ENCODE measurements at places on chromosomes 7 and 10.

DNA sequence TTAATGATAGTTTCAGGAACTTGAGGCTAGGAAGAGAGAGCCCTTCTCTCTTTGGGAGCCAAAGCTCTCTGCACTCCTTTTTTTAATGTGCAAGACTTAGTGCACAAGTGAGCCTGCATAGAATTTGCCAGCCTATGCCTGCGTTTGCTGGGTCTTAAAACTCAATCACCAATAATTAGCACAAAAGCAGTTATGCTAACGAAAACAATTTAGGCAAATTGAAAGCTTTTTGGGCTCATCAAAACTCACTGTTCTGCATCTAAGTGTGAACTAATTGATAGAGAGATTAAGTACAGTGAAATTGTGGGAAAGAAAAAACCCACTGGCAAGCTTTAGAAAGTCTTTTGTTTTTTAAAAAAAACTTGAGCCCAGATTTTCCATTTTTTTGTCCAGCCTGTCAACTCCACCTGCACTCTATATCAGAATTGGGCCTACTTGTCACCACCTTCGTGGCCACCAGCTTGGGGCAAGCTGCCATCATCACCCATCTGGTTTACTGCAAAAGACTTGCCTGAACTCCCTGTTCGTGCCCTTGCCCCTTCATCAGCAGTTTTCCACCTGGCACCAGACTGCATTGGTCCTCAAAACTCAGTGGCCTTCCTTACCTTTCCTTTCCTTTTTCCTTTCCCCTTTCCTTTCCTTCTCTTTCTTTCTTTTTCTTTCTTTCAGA, 37.8 kb downstream of the CRHR2 start:
- no peak for DNase-seq

- no peak for DNase-seq
Measured at GRCh38 chr10:61627266-61627665, 35.5 kb upstream of the CABCOCO1 start.

DNA sequence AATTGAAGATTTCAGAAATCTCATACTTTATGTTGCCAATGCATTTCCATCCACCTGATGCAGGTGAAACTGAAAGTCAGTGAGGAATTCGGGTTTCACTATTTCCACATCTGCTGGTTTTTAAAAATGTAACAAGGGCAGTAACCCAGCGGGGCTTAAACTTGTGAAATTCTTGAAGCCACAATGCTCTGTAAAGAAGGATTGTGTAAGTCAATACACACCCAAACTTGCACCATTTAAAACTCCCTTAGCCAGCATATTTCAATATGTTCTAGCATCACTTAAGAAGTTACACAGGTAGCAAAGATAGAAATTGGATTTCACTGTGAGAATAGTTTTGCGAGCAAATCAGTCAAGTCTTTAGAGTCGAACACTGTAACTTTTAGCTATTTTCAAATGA, 386.1 kb downstream of the PLXDC2 start:
- no peak for DNase-seq

GRCh38 chr10:27449571-27449970, 54.5 kb upstream of the RAB18 start:
- no peak for DNase-seq

DNA sequence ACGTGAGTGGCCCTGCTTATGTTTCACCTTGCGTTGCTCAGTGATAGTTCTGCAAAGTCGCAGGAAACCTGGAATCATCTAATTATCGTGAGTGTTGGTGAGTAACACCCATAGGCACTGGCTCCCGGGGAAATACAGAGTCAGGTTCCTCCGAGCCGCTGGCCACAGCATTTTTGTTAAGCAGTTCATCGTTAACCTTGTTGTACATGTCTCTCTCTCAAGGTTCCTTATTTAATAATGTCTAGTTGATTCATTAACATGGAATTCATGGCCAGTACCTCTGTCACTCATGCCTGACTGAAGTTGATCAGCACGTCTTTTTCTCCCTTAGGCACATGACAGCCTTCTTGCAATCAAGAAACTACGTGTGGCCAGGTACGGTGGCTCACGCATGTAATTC, 3.1 kb upstream of the ZFAND2A start:
- DNase-seq, result no peak

DNA sequence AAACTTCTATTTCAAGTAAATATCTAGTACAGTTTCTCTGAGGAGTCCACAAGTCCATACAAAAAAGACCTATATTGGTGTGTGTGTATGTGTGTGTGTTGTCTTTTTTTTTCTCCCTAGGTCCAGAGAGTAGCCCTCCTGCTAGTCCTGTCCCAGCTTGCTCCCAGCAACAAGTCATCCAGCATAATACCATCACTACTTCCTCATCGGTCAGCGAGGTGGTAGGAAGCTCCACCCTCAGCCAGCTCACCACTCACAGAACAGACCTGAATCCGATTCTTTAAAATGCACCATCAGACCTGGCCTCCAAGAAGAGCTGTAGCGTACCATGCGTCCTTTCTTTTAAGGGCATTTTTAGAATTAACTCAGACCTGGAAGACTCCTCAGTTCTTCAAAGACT, 139.1 kb downstream of the TRIL start:
- no peak for DNase-seq

- DNase-seq, result no peak
Measured at GRCh38 chr10:12448340-12448728, 99.0 kb downstream of the CAMK1D start.

DNA sequence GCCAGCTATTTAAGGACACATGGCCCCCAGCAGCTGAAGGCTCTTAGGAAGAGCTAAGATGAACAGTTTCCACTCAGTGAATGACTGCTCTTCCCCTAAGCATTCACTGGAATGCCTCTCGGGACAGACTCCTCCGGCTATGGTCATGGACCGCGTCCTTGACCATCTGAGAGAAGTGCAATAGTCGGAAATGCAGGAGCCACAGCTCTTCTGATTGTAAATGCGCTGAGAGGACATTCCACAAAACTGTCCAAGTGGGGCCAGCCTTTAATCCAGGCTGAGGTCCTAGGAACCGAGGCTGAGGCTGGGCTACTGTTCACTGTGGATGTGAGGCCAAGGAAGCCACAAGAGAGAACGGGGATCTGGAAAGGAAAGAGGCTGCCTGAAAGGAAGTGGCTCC, 162.0 kb upstream of the TMEM72 start:
- DNase-seq, result no peak

DNA sequence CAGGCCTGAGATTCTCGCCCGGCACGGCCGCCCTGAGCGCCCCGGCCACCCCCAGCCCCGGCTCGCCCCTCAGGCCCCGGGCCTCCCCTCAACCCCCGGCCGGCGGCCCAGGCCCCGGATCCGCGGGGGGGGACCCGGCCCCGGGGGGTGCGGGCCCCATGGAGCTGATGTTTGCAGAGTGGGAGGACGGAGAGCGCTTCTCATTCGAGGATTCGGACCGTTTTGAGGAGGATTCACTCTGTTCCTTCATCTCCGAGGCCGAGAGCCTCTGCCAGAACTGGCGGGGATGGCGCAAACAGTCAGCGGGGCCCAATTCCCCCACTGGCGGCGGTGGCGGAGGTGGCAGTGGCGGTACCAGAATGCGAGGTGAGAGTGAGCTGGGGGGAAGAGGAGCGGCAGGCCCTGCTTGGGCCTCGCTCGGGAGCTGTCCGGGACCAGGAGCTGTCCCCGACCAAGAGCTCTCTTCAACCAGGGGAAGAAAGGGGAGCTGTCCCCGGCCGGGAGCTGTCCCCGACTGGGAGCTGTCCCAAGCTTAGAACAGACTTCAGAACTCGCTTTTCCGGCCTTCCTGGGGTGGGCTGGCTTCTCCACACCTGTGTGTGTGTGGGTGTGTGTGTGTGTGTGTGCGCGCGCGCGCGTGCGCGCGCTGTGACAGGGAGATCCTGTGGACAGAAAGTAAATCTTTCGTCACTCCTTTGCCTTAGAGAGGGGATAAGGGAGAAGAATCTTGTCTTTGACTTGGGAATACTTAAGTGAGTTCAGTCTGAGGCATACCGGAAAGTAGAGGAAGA, 510 bp downstream of the ZSWIM8 start:
- DNase-seq, result peak; percentile 33

GRCh38 chr10:12699781-12700556, 301.5 kb downstream of the CCDC3 start:
- DNase-seq, result no peak

- no peak for DNase-seq
Measured at GRCh38 chr7:44072364-44073231, 7.2 kb upstream of the PGAM2 start.

- no peak for DNase-seq
Measured at GRCh38 chr10:130282492-130283218, 146.5 kb downstream of the GLRX3 start.

DNA sequence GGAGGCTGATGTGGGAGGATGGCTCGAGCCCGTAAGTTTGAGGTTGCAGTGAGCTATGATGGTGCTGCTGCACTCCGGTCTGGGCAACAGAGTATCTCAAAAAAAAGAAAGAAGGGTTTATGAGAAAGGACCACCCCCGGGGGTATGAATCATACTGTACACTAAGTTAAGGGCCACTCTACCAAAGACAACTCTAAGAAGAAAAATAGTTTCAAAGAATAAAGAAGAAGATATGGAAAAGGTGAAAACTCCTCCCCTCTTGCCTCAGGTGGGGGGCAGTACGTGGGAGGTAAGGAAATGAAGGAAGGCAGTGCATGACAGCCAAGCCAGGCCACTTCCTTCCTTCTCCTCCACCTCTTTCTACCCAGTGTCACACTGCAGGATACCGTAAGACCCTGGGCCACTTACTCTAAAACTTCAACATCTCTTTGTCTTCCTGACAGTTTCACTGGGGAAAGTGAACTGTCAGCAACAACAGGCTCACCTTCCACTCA, 61.3 kb downstream of the PIP4K2A start:
- DNase-seq, result no peak

DNA sequence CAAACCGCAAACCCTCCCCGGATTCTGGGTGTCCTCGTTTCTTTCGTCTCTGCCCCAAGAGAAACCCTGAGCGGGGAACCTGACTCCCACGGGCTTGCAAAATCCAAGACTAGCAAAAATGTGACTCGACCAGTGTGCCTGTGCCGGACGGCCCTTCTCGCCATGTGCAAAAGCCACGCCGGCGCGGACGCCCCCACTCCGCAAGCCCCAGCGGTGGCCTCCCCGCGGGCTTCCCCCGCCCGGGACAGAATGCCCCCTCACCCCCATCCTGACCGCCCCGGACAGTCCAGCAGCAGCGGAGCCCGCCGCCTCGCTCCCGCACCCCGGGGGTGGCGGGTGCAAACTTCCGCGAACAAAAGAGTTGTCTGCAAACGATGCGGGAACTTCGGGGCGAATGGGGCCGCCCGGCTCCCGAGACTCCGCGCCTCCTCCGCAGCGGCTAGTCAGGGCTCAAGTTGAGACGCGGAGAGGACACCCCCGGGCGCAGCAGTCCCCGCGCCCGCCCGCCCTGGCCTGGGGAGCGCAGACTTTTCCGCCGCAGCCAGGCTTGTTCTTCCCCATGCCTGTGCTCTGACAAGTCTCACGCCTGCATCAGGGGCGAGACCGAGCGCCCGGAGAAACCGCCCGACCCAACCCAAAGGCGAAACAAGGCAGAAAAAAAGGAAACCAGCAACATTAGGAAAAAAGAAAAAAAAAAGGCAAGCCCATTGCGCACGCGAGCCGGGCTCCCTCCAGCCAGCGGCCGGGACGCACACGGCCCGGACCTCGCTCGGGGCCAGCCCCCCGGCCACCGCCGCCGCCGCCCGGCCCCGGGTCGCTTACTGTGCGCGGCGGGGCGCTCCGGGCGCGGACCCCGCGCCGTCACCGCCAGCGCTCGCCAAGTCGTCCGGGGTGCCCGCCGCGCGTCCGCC, 732 bp downstream of the FAM53B start:
- no peak for DNase-seq

GRCh38 chr10:99325281-99325680, 3.9 kb upstream of the CNNM1 start:
- DNase-seq, result no peak

GRCh38 chr10:89414146-89414878, at the start of gene IFIT5:
TSS of gene IFIT5 (plus strand) at chr10:89414568. CDS start at chr10:89414799, 231 bp downstream.
- peak; percentile 66 for DNase-seq

DNA sequence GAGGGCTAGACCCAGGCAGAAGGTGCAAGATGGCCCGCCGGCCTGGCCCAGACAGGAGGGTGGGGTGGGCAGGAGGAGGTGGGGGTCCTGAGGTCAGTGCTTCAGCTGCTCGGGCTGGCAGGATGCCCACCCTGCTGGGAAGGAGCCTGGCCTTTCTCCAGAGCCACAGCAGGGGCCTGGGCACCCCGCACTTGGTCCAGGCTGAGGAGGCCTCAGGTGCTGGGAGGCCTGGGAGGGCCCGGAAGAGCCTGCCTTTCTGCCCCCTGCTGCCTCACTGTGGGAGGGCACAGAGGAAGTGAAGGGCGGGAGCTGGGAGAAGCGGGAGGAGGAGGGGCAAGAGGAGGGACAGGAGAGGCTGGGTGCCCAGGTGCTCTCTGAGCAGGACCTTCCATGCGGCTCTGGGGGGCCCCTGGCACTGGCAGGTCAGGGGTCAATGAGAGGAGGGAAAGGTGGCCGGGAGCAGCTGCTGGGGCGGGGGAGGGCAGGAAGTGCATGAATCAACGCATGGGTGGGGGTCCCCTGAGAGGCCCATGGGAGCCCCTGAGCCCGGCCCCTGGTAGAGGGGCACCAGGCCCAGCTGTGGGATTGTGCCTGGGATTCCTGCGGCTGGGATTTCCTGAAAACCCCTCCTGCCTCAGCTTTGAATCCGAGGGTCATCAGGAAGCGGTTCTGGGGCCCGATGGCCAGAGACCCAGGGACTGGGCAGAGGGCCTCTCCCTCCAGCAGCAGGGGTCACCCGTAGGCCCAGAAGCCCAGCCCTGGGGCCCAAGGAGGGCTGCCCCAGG, 49.9 kb downstream of the PWWP2B start:
- DNase-seq, result peak; percentile 66

GRCh38 chr7:4068286-4068685, 613.8 kb upstream of the FOXK1 start:
- no peak for DNase-seq

GRCh38 chr10:60747817-60748469, 30.3 kb upstream of the CDK1 start:
- no peak for DNase-seq

DNA sequence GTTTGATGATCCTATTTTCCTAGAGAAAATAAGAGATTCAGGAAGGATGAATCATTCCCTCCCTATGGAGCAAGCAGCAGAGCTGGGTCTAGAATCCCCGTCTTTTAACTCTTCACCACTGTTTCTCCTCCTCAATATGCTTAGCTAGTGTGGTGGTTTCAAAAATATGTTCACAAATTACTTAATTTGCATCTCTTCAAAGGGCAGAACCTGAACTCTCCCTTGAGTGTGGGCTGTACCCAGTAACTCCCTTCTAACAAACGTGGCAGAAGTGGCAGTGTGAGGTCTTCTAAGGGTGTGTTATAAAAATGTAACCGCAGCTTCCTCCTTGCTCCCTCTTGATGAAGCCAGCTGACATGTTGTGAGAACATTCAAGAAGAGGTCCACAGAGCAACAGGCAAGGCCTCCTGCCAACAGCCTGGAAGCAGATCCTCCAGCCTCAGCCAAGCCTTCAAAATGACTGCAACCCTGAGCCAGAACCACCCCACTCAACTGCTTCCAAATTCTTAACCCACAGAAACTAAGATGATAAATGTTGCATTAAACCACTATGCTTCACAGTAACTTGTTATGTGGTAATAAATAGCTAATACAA, 36.6 kb downstream of the SRPK2 start:
- peak; percentile 45 for DNase-seq
